Occipital lobe (tissue), 3 donors: ENCODE measurements at places on chromosomes 5 and 9.

- DNase-seq = no peak
Observed at GRCh38 chr5:74316064-74316603, 324.4 kb downstream of the ENC1 start.

DNA sequence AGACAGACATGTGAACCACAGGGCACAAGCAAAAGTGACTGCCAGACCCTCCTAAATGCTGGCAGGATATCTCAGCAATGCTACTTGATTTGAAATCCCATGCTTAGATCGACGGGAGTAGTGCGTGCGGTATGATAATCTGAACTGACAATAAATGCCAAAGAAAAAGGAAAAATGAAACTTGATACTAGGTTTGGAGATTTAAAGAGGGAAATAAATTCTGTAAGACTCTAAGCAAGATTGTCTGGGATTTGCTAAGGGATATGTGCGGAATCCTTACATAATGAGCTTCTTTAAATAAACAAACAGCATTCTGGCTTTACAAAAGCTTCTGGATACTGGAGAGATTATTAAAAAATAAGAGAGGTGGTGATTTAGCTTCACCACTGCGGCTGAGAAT is 203.6 kb downstream of the CAAP1 start:
- no peak for DNase-seq

- DNase-seq = no peak
Observed at GRCh38 chr5:111313017-111313724, 89.0 kb downstream of the CAMK4 start.

DNA sequence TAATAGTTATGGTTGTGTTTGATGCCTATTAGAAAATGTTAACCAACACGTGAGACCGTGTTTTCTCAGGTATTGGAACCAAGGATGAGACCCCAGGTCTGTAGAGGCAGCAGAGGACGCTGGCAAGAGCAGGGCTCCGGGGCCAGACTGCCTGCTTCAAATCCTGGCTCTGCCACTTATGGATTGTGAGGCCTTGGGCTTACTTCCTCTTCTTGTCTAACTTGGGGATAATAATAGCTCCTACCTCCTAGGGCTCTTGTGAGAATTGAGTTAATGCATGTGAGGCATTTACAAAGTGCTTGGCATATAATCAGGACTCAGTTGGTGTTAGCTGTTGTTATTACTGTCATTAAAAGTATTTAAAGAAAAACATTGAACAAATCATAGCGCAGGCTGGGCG is 85.5 kb upstream of the PITX1 start:
- no peak for DNase-seq

DNA sequence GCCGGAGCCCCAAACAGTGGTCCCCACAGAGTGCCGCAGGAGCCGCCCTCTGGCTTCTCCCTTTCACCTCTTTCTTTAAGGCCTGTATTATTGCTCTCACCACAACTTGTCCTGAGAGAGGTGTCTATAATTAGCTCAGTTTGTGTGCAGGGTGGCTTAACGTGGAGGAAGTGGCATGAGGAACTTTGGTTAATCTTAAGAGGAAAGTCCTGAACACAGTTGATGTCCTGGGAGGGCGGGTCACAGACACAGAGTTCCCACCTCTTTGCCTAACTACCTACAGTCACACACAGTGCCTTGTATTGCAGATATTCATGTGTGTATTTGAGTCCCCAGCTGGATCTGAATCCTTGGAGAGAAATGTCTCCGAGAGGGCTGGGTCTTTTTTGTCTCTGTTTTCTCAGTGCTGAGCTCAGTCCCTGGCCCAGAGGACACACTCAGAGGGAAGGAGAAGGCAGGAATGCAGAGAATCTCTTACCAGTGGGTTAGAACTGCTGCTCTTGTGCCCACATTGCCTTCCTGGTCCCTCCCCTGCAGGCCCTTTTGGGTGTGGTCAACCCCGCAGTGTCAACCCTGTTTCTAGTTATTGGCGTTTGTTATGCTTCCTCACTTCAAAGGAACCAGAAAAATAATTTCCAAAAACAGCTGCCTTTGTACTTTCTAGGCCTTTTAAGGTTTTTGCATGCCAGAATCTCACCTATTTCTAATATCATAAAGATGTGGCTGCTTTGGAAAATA is 392.5 kb downstream of the KDM4C start:
- DNase-seq = no peak
